ENCODE measurements at places on chromosomes 16 and 17.

DNA sequence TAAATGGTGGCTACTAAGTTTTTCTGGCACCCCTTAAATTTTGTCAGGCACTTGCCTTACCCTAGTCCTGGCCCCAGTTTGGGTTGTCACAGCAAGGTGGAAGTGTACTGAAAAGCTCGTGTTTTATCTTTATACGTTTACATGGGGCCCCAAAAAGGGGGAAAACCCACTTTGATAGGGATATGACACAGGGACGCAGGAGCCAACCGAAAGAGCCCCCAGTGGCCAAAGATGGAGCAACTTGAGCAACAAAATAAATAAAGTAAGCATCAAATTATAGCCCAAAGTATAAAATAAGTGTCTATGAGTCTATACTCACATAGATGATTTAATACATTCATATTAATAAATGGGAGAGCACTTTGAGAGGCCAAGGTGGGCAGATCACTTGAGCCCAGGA, 5.0 kb upstream of the CETP start:
- no peak for DNase-seq

GRCh38 chr17:73474370-73474988, 162.7 kb upstream of the CDC42EP4 start:
- no peak for DNase-seq

DNA sequence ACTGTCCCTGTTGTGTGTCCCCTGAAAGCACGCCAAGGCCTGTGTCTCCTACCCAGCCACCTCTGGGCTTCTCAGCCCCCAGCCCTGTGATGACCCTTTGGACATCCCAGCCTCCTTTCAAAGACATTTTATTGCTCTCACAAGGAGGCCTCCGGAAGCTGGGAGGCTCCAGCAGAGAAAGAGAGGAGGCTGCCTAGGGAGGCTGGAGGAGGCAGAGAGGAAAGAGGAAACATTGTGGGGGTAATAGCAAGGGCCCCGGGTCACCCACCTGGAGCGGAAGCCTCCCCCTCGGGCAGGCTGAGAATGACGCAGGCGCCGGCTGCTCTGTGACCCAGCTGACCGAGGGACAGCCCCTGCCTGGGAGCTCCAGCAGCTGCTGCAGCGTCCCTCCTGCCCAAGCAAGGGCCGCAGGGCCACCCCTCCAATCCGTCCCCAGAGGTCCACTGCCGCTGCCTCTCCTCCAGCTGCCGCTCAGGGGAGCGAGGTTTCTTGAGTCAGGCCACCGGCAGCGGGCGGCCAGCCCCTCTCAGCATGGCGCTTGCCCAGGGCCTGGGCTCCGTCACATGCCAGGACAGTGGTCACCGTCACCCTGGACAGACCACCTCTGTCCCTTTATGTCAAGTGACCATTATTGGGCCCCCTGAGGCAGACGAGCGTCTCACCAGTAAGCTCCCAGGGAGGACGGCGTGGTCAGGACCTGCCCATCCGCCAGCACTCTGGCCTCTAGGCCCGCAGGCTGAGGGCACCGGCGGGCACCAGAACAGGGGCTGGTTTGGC, 29.3 kb downstream of the ACTG1 start:
- no peak for DNase-seq

GRCh38 chr17:78575899-78576298, 1.3 kb downstream of the DNAH17 start:
- DNase-seq: no peak

GRCh38 chr16:87086575-87086974, 230.6 kb downstream of the C16orf95 start:
- no peak for DNase-seq

Measured in epithelial cell of proximal tubule (primary cell).